ENCODE measurements at places on chromosomes 4 and X.

- no peak for DNase-seq
These were observed 10.7 kb upstream of the SPCS3 start for GRCh38 chr4:176309046-176309445.

DNA sequence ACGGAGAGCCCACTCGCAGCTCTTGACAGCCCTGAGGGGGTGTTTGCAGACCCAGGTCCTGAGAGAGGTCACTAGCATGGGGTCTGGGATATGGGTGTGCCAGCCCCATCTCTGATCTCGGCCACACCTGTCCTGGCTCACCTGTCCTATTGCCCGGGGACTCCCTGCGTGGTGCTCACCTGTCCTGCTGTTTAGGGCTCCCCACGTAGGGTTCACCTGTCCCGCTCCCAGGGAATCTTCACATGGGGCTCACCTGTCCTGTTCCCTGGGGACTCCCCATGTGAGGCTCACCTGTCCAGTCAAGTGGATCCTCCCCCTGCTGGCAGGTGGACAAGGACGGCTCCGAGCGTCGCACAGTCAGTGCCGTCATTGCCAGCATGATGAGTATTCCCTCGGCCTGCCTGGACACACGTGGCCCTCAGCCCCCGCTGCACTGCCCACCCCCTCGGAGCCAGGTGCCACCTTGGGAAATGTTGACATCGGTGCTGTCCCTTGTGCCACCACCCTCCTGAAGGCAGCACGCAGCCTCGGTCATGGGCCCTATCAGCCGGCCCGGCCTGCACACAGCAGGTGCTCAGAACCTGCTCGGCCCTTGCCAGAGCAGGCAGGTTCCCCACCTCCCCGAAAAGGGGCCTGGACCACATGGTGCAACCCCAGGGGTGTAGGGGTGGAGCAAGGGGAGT lies 6.3 kb downstream of the SLC49A3 start:
- no peak for DNase-seq

- DNase-seq = no peak
These were observed 324.9 kb downstream of the PPP3CA start for GRCh38 chr4:101022151-101023024.

DNA sequence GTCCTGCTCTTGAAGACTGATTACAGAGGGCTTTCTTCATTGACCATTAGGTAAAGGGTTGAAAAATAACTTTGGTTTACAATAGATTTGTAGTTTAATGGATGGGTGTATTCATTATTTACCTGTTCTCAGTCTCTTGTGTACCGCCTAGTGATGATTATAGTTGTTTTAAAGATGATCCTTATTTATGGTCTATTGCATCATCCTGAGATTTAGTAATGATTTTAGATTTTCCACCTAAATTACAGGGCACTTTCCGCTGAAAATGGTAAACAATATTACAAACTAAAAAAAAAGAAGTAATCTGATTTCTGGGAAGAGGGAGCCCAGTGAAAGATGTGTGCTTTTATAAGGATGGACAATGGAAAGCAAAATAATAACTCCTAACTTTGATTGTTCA lies 78.4 kb upstream of the TMEM33 start:
- DNase-seq = no peak

DNA sequence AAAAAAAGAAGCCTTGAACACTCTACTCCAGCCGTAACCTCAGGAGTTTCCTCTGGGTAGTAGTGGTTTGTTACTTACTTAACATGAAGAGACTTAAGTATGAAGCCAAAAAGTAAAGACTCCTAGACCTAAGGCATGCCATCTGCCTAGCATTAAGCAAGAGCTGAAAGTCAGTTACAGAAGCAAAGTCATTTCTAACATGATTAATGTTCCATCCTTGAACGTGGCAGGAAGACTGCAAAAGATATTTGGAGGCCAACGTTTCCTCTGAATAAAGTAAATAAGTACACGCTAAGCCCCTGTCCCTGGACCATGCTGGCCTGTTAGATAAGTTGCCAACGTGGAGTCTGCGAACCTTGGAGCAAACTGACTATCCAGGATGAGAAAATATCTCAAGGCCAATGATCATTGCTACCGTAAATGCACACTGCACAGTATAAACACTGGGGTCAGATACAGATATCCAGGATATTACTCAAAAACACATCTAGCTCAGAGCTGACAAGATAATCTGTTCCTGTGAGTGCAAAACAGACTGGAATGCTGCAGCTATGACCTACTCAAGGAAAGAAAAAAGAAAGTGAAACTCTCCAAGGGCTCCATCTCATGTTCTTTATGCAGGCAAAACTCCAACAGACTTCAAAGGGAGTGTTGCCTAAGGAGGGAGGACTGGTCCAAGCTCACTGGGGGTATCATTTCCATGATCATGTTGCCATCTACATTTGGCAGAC lies 255.8 kb downstream of the COL25A1 start:
- DNase-seq = no peak

- DNase-seq = no peak
These were observed 28.6 kb downstream of the AFAP1 start for GRCh38 chr4:7910952-7911578.

GRCh38 chr4:26330946-26331345 lies 10.1 kb downstream of the RBPJ start:
- DNase-seq = no peak

GRCh38 chr4:55184600-55185523 lies 59.5 kb upstream of the KDR start:
- DNase-seq = peak; percentile 19

DNA sequence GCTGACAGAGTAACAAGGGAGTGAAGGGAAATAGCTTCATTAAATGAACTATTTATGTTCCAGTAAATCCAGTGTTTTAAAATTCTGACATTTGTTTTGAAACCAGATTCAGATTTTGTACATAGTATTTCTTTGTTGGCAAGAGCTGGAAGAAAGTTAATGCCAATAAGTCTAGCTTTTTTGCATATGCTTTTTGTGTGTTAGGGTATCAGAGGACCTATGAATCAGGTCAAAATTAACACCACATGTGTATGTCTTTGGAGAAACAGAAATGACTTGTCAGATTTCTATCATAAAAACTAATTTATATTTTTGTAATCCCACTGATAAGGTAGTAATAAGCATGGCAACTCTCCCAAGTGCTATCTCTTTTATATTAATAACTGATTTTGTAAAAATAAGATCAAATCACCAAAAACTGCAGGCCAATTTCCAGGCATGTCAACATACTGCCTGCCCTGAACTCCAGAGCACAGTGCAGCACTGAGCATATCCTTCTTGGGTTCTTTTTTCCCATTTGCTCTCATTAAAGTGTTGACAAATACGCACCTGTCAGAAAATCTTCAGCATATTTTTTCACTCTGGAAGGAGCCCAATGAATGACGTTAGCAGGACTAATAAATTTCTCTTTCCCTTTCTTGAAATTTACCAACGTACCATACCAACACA lies 65.5 kb downstream of the SH3RF1 start:
- no peak for DNase-seq

- no peak for DNase-seq
These were observed 12.4 kb upstream of the NFXL1 start for GRCh38 chr4:47926667-47927258.

- DNase-seq = no peak
These were observed 175.5 kb downstream of the MAPK10 start for GRCh38 chr4:86184216-86184900.

DNA sequence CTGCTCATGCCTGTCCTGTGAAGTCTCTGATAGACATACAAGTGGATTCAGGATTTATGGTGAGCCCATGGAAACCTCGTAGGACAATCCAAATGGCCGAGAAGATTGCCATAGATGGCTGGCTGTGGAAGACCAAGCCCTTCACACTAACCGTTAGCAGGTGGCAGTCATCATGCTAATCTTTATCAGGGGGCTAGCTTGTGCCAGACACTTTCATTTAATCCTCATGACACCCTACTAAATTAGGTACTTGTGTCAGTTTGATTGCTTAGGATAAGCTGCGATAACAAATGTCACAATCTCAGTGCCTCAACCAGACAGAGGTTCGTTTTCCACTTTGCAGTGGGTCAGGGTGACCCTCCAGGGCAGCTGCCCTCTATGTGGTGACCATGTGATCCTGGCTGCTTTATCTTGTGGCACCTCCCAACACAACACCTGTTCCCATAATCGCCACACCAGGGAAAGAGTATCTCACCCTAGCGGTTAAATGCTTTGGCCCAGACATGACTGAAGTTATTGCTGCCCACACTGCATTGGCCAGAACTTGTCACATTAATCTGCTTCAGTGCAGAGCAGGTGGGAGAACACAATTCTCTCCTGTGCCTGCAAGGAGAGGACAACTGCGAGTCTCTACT lies 60.8 kb downstream of the REPS2 start:
- peak; percentile 31 for DNase-seq

DNA sequence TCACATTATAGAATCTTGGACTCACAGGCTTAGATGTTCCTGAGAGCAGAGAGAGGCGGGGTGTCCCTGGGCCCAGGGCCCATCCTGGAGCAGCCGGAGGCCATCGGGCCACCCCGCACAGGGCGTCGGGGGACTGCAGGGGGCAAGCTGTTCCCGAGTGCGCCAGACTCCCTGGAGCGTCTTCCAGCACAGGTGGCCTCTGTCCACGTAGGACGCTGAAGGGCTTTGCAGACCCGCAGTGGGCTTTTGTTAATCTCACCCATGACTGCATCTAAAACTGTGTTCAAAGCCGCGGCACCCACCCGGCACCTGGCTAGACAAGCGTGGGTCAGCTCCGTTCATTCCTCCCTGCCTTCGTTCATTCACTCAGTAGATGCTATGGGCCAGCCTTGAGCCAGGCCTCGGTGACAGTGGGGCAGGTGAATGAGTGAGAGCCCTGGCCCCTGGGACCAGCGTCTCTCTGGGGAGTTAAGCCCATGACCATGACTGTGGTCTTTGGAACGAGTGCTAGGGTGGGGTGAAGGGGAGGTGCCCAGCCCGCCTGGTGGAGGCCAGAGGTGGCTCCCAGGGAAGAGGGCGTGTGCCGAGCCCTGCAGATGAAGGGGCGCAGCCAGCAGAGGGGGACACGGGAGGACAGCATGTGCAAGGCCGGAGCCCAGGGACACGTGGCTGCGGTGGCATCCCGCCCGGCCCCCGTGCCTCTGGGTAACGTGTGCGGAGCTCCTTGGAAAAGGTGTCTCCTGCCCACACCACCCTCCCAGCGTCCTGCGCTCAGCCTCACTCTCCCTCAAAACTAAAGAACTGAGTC lies 98.3 kb downstream of the HMX1 start:
- no peak for DNase-seq

GRCh38 chr4:53928825-53929224 lies 135.6 kb downstream of the CHIC2 start:
- no peak for DNase-seq

- DNase-seq = no peak
These were observed 340 bp downstream of the HNRNPD start for GRCh38 chr4:82373486-82373815.

- no peak for DNase-seq
These were observed 134.9 kb downstream of the CORIN start for GRCh38 chr4:47703008-47703407.

DNA sequence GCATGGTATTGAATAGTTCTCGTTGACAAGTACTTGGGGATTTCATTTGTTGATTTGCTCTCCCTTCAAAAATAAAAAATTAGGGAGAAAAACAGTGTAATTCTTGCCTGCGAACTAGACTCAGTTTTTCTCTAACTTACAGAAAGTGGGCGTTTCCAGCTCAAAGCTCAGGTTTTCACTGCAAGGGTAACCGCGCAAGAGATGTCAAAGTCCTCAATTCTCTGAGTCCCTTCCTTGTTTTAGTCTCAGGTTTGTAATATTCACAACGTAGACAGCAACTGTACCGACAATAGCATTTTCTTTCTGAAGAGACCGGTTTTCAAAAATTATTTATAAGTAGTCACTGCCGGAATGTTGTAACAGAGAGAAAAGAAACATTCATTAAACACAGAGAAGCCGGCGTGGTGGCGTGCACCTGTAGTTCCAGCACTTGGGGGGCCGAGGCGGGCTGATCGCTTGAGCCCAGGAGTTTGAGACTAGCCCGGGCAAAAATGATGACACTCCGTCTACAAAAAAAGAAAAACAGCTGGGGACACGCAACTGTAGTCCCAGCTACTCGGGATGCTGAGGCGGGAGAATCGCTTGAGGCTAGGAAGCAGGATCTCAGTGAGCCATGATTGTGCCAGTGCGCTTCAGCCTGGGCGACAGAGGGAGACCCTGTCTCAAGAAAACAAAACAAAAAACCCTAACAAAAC lies 774 bp downstream of the ZCCHC4 start:
- DNase-seq = no peak

GRCh38 chrX:103586314-103586646 lies 965 bp downstream of the TCEAL4 start:
- DNase-seq = no peak

DNA sequence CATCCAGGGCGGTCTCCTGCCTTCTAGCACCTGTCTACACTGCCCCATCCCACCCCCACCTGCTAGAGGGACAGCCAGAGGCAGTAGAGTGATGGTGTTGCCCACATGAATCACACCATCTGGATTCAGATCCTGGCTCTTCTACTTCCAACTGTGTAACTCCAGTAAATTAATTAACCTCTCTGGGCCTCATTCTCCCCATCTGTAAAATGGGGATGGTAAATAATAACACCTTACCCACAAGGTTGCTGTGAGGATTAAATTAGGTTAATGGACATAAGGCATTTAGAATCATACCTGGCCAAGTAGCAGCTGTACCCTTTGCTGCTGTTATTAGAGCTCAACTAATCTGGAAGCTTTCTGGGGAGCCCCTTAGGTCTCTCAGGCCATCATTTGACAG lies 149.6 kb upstream of the BCOR start:
- no peak for DNase-seq

GRCh38 chr4:173436149-173436579 lies 37.2 kb upstream of the SCRG1 start:
- DNase-seq = no peak

DNA sequence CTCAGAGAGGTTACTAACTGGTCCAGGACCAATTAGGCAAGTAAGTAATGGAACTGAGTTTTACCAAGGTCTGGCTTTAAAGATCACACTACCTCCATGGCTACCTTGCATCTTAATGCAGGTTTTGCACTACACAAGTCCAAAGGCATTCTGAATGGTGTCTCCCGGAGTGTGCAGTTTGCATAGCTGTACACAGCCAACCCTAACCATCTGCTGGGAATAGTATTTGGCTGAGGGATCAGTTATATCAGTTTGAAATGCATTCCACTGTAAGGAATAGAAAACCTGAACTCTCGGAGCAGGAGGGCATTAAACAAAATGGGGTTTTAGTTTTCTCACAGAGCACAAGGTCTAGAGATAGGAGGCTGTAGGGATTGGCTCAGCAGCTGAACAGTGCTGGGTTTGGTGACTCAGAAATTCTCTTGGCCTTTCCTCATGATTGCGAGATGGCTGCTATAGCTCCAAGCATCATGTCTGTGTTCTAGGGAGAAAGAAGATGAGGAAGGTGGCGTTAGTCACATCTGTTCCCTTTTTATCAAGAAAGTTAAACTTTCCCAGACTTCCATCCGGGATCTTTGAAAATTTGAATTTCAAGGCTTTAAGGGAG lies 177.1 kb downstream of the NHS start:
- DNase-seq = no peak

GRCh38 chrX:139949703-139950102 lies 15.6 kb downstream of the CXorf66 start:
- no peak for DNase-seq

DNA sequence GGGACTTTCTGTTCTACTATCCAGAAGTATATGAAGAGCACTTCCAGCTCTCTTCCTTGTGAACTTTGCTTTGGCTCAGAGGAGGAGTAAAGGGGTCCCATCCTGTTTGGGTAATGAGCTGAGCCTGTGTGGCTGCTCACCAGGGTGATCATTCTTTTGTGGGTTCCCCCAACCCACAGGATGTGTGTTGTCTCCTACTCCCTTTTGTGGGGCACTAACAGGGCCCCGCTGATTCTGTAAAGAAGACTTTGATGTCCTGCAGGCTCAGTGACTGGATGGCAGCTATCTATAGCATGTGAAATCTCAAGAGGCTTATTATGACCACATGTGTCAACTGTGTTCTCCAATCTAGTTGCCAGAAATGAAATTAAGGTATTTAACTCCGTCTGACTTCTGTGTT lies 40.8 kb downstream of the ZNF518B start:
- no peak for DNase-seq
